DMS153 (cell line): ENCODE measurements at places on chromosomes 7 and 10.

- DNase-seq, result no peak
Observed at GRCh38 chr10:112230325-112230988, 46.9 kb upstream of the GPAM start.

- DNase-seq, result no peak
Observed at GRCh38 chr10:75446508-75446907, 15.1 kb downstream of the LRMDA start.

- DNase-seq, result no peak
Observed at GRCh38 chr10:48651839-48652238, 32.8 kb upstream of the WDFY4 start.

- no peak for DNase-seq
Observed at GRCh38 chr7:3087243-3087755, 43.6 kb upstream of the CARD11 start.

GRCh38 chr7:75704928-75705327 lies 33.8 kb downstream of the HIP1 start:
- no peak for DNase-seq

DNA sequence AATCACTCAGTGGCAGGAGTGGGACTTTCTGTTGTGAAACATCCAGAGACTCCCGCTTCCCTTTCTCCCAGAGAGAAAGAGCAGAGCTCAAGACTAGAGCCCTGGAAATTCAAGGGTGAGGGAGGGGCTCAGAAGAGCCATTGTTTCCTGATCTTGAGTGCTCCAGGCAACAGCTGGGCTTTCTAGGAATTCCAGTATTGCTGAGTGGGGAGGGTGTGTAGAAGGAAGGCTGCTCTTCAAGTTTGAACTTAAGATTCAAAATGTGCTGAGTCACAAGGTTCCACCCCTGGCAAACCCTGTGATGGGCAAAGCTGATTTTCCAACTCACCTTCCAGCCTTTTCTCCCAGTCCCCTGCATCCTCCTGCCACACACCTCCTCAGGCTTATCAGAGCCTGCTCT lies 42.3 kb upstream of the MSRB2 start:
- no peak for DNase-seq

DNA sequence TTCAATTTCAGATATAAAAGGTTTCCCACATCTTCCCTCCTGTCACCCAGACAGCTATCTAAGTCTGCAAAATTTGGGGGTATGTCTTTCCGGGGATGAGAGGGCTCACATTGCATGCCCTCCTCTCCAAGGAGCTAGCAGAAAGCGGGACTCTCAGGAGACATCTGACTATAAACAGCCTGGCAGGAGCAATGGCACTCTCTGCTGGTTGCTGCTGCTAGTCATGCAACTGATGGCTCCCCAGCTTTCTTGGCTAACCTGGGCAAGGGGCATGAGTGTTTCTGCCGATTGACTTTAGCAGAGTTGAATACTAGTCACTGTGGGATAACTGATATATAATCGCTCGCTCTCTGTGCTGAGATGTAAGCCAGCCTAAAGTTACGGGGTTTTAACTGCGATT lies 12.0 kb downstream of the TBX20 start:
- no peak for DNase-seq

DNA sequence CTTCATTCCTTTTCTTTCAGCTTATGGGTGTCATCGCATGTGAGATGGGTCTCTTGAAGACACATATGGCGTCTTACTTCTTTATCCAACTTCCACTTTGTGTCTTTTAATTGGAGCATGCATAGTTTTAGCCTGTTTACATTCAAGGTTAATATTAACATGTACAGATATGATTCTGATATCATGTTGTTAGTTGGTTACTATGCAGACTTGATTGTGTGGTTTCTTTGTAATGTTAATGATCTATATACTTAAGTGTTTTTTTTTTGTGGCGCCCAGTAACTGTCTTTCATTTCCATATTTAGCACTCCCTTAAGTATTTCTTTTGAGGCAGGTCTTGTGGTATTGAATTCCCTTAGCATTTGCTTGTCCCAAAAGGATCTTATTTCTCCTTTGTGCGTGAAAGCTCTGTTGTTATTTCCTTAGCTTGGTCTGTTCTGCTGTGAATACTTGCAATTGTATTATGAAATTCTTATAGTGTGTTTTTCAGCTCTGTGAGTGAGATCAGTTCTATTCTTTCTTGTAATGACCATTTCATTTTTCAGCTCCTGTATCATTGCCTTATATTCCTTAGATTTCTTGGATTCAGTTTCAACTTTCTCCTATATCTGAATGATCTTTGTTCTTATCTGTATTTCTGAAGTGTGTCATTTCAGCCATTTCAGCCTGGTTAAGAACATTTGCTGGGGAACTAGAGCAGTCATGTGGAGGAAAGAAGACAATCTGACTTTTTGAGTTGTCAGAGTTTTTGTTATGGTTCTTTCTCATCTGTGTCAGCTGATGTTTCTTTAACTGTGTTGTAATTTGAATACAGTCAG lies 88.4 kb downstream of the ABCA13 start:
- no peak for DNase-seq

GRCh38 chr7:44959433-44959951 lies 19.3 kb downstream of the MYO1G start:
- DNase-seq, result no peak

DNA sequence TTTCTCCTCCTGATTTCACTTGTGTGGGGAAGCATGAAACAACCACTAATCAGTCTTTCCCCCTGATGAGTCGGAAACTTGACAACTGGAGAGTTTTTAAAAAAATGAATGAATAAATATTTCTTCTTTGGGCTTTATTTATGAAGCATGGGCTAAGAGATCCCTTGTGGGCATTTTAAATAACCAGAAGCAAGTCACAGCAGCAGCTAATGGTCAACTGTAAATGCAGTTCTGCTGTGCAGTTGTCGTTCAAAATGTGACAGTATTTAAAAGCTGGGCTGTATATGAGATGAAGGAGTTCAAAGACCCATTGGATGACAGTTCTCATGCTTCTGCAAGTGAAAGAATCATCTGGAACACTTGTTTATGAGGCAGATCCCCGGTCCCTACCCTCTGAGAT lies 54.1 kb downstream of the STEAP1B start:
- no peak for DNase-seq

DNA sequence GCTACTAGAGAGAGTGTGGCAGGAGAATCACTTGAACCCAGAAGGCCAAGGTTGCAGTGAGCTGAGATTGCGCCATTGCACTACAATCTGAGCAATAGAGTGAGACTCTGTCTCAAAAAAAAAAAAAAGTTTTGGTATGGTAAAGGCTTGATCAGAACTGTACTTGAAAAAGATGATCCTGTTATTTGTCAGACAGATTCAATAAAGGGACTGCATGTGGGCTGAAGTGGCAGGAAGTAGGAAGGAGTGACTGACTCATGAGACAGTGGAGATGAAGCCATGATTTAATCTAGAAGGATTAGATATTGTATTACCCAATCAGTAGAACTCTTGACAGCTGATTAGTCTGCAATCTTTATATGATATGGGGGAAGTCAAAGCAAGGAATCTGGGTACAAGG lies 2.7 kb upstream of the TMEM254 start:
- DNase-seq, result no peak

GRCh38 chr7:149626972-149627371 lies 129.4 kb upstream of the ZNF746 start:
- DNase-seq, result no peak

DNA sequence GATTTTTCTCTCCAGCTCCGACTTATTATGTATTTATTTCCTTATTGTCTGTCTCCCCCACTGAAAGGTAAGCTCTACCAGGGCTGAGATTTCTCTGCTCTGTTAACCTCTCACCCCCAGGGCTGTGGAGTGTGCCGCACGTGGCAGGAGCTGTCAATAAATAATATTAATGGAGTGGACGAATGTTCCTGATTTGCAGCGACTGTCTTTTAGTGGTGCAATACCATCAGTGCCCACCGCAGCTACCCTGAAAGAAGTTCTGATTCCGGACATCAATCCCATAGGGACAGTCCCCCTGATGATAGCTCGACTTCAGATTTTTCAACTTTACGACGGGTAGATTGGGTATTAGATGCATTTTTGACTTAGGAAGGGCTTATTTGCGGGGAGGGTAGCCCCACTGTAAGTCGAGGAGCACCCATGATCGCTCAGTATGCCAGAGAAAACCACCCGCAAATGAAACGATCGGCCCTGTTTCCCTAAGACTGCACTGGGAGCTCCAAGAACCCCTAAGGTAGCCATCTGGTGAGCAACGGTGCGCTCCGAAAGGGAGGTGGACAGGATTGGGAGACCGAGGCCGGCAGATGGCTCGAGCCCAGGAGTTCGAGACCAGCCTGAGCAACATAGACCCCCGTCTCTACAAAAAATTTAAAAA lies 986 bp upstream of the PPP2R2D start:
- no peak for DNase-seq

DNA sequence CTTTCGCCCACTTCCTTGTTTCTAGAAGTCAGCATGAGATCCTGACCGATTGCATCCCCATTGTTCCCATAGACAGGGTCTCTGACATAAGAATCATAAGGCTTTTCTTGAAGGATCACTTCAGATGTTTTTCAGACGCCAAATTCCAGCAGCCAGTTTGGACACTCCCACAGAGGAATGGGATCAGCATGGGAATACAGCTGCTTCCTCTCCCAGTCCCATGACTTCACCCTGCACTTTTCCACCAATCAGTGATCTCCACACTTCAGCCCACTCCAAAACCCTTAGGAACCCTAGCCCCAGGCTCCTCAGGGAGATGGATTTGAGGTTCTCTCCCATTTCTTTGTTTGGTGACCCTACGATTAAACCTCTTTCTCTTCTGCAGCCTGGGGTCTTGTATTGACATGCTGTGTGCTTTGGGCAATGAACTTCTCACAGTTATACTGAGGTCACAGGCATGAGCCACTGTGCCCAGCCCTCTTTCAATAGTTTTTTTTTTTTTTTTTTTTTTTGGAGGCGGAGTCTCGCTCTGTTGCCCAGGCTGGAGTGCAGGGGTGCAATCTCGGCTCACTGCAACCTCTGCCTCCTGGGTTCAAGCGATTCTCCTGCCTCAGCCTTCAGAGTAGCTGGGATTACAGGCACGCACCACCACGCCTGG lies 52.8 kb upstream of the CHST3 start:
- no peak for DNase-seq

- no peak for DNase-seq
Observed at GRCh38 chr10:45427262-45427969, 53.4 kb downstream of the ALOX5 start.

DNA sequence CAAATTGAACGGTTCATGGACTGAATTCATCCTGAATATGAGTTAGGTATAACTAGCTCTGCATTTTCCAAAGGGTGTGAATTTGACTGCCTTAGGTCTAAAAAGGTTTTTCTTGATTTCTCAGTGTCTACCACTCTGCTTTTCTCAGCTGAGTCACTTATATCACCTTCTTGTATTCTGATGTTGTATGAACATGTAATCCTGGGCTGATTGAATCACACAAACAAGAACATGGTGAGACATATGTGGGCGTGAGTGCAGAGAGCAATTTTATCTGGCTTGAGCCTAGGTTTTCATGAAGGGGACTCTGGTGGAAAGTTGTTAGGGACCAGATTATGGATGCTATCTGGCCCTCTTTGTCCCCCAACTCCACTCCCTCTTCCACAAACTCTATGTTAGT lies 239.8 kb downstream of the SUGCT start:
- DNase-seq, result no peak

DNA sequence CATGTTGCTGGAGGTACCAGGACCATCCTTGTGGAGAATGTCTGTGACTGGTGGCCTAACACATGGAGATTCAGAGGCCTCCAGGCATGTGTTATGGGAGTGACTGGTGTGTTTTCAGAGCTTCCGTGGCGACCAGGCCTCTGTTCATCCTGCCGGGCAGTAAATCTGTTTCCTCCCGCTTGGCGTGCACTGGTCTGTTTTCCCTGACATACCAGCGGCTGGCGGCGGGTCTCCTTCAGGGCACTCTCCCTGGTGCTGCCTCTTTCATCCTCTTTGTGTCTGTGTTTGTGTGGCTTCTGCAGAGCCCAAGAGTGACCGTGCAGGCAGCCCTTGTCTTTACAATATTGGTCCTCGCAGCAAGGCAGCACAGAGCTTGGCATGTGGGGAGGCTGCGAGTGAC lies 385.1 kb upstream of the MKI67 start:
- peak; percentile 31 for DNase-seq

DNA sequence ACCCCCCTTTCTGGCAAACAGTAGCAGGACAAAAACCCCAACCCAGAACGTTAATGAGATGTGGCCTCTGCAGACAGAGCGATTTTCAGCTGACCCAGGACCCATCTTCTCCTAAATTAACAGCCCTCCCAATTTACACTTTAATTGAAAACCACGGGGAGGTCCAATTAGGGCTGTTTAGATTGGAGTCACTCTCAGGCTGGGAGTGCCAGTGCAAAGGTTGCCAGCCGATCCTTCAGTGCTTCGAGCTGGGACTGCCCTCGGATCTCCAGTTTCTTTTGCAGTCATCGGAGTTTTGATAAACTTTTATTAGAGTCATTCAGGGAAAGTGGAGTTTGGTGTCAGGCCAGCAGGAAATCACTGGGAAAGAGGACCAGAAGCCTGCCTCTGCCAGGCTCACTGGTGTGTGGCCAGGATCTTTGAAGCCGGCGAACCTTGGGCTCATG lies 108.0 kb downstream of the DOCK1 start:
- no peak for DNase-seq

- no peak for DNase-seq
Observed at GRCh38 chr7:131145026-131145425, 182.7 kb upstream of the MKLN1 start.

GRCh38 chr7:17297243-17297642 lies 1.2 kb upstream of the AHR start:
- DNase-seq, result no peak

DNA sequence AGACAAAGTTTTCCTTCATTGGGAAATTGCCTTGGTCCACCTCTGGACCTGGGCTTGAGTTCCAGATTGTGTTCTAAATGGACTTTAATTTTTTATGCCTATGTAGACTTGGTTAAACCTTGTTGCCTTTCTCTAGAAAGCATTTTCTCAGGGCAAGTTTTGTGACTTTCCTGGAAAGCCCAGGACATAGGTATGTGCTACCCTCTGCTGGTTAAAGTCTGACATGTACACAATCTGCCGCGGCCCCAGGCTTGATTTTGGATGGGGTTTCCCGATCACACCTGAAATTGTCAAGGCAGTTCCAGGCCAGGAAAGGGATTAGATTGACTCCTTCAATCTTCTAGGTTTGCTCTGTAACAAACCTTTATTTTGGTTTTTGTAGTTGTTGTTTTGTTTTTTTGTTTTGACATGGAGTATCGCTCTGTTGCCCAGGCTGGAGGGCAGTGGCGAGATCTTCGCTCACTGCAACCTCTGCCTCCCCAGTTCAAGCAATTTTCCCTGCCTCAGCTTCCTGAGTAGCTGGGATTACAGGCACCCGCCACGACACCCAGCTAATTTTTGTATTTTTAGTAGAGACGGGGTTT lies 14.1 kb upstream of the AKR1B10 start:
- peak; percentile 8 for DNase-seq

DNA sequence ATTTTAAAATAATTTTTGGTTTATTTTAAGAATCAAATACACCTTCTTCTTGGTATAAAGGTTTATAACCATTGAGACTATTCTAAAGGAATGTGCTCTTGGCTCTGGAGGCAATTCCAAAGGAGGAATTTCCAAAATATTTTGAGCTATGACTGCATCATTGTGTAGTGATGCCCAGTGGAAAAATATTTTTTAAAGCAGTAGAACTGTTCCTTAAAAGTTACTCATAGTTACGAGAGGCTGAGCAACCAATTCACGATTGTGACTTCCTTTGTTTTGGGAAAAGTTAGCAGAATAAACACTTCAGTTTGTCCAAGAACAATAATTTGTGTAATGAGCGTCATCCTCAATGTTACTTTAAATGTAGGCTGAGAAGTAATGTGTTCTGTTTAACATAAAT lies 233.6 kb downstream of the BAMBI start:
- no peak for DNase-seq

- DNase-seq, result no peak
Observed at GRCh38 chr10:104274762-104275721, 6.1 kb downstream of the GSTO2 start.

- peak; percentile 65 for DNase-seq
Observed at GRCh38 chr7:99693427-99694200, 13.8 kb upstream of the CYP3A5 start.
